ENCODE measurements at places on chromosomes 1 and 21. TPM values are rescaled to one million over a fixed set of nuclear protein-coding genes. Genes with fewer than 3 reads are reported as not detected.

The POU3F1 gene
- 0.52 TPM for total RNA-seq

The LEFTY2 gene
- 2.1 TPM for total RNA-seq

The NES gene
- 494 TPM for total RNA-seq

The WNT2B gene
- 6.3 TPM for total RNA-seq

The SLC22A15 gene
- under 0.01 TPM for total RNA-seq

The FCRL2 gene
- not detected for total RNA-seq

The ZC3H12A gene
- total RNA-seq: 1.0 TPM

The TMPRSS15 gene
- 0.52 TPM for total RNA-seq

The CR1 gene
- total RNA-seq: 4.7 TPM

The EDARADD gene
- under 0.01 TPM for total RNA-seq

The RHOU gene
- total RNA-seq: 16.7 TPM

The WNT3A gene
- not detected for total RNA-seq

The OR2AK2 gene
- not detected for total RNA-seq

The AK2 gene
- total RNA-seq: 64.2 TPM

The NBPF8 gene
- total RNA-seq: 8.9 TPM

The AJAP1 gene
- total RNA-seq: 0.52 TPM

The GABPB2 gene
- 7.8 TPM for total RNA-seq

The ANGPTL1 gene
- total RNA-seq: 47.5 TPM

The LAPTM5 gene
- total RNA-seq: 7.3 TPM

The SPRR3 gene
- total RNA-seq: not detected

The HAPLN2 gene
- 0.52 TPM for total RNA-seq

The PTPRF gene
- 10.4 TPM for total RNA-seq

The TTC24 gene
- not detected for total RNA-seq
